ENCODE measurements at places on chromosomes 4 and X.

GRCh38 chr4:40228497-40229365 lies 31.9 kb downstream of the RHOH start:
- no peak for DNase-seq

DNA sequence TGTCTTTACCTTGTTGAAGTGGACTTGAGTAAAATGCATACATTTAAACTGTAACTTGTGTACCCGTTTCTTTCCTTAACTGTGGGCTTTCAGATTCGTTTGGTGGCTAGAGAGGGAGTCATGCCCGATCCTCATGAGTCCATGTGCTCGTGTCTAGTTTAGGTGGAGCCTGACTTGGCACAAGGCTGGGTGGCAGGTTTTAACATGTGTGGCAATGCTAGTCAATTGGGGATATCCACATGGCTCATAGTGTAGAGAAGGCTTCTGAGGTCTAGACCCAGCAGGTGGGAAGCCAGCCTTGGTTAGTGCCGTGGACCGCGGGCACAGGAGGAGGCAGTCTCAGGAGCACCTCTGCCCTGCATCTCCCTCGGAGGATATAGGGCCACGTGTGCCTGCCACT lies 48.5 kb upstream of the CLCN4 start:
- DNase-seq: no peak

- DNase-seq: no peak
These were observed 565.4 kb upstream of the ATOH1 start for GRCh38 chr4:93263166-93263565.

DNA sequence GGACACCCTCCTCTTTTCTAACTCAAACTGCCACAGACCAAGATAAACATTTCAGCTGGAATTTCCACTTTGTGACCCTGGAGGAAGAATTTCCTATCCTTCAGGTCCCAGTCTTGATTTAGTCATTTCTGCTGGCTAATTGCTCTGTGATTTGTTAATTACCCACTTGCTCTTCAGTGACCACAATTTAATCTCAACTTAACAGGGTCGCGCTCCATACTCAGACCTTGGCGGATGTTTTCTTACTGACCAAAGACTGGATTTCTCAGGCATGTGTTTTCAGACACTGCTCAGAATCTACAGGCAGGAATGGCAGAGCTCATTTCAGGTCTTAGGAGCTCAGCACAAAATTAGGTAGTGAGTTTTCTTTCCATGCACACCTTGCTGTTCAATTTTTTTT lies 188.9 kb downstream of the ASMT start:
- no peak for DNase-seq

Data from stimulated activated CD8-positive, alpha-beta memory T cell treated with anti-CD3 and anti-CD28 coated beads, Interleukin-7, amount 100 ng/mL, for 1 hour (primary cell).